Fibroblast of lung (primary cell): ENCODE measurements at places on chromosomes 1 and 21.

GRCh38 chr21:45122432-45123132 lies 48.2 kb downstream of the ADARB1 start:
- no peak for DNase-seq

GRCh38 chr1:244083383-244083943 lies 32.4 kb downstream of the ZBTB18 start:
- DNase-seq, result no peak

DNA sequence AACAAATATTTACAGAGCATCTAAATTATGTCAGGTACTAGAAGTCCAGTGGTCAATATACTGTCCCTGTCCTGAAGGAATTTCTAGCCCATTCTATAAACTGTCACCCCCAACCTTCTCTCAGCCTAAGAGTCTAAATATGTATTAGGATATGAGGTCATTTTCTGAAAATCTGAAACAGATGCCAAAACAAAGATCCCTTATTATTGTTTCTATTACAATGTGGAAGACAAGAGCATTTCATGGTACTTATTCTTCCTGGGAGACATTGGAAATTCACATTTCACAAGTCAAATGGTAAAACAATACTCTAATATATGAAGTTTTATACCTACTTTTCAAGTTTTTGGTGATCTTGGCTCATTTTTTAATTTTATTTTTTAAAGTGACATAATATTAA lies 2.6 kb downstream of the CLCA1 start:
- DNase-seq, result peak; percentile 3

DNA sequence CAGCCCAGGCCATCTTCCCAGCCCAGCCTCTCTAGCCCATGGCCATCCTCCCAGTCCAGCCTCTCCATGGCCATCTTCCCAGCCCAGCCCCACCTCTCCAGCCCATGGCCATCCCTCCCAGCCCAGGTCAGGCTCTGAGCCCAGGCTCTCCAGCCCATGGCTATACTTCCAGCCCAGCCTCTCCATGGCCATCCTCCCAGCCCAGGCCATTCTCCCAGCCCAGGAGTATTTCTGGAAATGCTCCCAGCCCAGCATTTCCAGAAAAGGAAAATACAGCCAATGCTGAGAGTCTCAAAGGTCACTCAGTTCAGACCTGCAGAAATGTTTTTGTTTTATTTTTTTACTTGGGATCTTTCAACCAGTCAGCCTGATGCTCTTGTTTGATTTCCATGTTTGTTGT lies 70.0 kb upstream of the ZNF281 start:
- peak; percentile 40 for DNase-seq

DNA sequence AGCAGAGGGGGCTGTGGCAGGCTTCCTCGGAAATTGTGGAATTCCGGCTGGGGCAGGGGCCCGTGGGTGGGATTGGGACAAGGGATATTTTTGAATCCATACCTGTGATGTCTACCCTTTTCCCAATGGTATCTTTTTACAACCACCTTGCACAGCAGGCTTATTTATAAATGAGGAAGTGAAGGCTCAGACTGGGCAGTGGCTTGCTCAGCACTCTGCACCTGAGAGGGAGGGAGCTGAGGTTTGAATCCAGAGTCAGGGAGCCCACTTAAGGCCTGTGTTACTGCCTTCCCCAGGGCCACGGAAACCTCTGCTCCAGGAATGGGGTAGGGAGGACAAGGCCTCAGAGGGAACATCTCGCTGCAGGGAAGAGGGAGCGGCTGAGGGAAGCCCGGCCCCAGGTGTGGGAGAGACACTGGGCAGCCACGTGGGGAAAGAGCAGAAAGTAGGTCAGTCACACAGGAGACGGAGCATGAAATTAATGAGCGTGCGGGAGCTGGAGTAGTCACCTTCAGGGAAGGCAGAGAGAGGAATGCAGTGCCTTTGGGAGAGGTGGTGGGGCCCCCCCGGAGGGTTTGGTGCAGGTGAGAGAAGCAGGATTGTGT lies 35.4 kb upstream of the SCMH1 start:
- DNase-seq, result no peak

GRCh38 chr1:47189844-47190508 lies at the start of gene PDZK1IP1:
Gene PDZK1IP1, minus strand, starts transcription at chr1:47190036. Its CDS starts 104 bp downstream, at chr1:47189932.
- peak; percentile 70 for DNase-seq

DNA sequence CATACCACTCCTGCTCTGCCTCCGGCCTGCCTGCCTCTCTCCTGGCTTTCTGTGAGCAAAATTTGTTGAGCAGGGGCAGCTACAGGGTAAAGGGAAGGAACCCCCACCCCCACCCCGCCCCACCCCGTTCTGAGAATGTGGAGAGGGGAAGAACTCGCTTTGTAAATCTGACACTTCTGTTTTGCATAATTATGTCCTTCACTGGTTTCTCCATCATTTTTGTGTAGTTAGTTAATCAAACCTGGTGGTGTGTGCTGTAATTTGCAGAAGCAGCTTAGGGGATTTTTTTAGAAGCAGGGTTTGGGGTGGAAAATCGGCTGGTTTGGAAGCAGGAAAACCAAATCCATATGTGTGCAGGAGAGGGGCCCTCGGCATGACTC lies 58.1 kb upstream of the TMEM51 start:
- DNase-seq, result no peak

DNA sequence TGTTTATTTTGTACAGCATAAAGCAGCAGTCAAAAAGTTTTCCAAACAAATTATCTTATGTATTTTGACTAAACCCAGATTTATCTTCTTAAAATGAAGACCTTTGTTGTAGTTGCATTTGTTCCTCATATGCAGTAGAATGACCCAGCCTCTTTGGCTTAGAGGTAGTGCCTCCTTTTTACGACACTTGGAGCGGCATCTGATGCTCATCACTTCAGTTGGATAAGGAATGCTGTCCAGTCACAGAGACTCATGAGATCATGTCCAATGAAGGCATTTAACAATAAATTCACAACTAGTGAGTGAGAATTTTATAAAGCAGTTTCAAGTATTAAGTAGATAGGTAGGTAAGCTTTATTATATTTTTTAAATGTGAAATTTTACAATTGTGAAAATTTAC lies 35.2 kb downstream of the PTPRC start:
- DNase-seq, result no peak

DNA sequence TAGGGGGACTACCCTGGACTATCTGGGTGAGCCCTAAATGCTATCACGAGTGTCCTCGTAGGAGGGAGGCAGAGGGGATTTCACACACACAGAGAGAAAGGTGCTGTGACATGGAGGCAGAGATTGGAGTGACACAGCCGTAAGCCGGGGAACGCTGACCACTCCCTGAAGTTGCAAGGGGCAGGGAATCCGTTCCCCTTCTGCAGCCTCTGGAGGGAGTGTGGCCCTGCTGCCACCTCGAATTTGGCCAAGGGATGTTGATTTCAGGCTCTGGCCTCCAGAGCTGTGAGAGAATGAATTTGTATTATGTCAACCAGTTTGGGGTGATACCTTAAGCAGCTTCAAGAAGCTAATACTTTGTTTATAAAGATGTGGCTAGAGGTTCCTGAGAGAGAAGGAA lies 137.7 kb downstream of the ACTL8 start:
- no peak for DNase-seq

DNA sequence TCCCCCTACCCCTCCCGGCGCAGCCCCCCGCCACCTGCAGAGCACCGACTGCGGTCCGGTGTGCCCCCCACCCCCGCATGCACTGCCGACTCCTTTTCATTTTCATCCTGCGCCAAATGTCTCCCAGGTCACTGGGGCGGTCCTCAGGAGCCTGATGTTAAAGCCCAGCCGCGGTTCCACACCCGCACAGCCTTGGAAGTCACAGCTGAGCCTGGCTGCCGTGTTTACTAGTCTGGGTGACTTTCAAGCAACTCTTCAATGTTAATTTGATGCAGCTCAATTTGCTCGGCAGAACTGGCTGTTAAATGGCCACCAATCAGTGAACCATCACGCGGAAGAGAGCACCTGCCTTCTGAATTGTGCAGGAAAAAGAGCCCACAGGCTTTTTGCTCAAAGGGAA lies 27.2 kb downstream of the THAP3 start:
- DNase-seq, result no peak
